ENCODE measurements at places on chromosomes 4 and X. TPM values are rescaled to one million over a fixed set of nuclear protein-coding genes. Genes with fewer than 3 reads are reported as not detected.

Gene RAB41
- total RNA-seq, result not detected

Gene GPR119
- total RNA-seq, result not detected

Gene TCP11X2
- not detected for total RNA-seq

Gene PNCK
- not detected for total RNA-seq

Gene SPANXN4
- total RNA-seq, result not detected

Gene CHST7
- 11.2 TPM for total RNA-seq

Gene TMEM144
- total RNA-seq, result 23.0 TPM

Gene FAM200B
- total RNA-seq, result 24.6 TPM

Gene GDPD2
- 0.29 TPM for total RNA-seq

Gene VCX2
- total RNA-seq, result not detected

Gene EFHC2
- total RNA-seq, result not detected

Gene GABRQ
- not detected for total RNA-seq

Gene GLRA2
- not detected for total RNA-seq

Gene PDE5A
- 2.3 TPM for total RNA-seq

Gene NDP
- 0.60 TPM for total RNA-seq
